ENCODE measurements at places on chromosomes 1 and 21.

GRCh38 chr1:1198423-1199140 lies 7.8 kb downstream of the TNFRSF18 start:
- no peak for DNase-seq

DNA sequence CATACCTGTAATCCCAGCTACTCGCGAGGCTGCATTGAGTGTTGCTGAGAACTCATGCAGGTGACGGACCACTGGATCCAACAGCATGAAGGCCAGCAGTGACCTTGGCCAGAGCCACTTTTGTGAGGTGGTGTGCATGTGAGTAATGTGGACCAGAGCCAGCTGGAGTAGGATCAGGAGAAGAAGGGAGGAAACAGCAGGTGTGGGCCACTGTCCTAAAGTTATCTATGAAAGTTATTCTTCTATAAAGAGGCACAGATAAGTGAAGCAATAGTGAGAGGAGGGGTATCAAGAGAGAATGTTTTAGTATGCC lies 47.8 kb downstream of the TCP10L start:
- no peak for DNase-seq

GRCh38 chr1:243470502-243470901 lies 214.7 kb downstream of the SDCCAG8 start:
- no peak for DNase-seq

DNA sequence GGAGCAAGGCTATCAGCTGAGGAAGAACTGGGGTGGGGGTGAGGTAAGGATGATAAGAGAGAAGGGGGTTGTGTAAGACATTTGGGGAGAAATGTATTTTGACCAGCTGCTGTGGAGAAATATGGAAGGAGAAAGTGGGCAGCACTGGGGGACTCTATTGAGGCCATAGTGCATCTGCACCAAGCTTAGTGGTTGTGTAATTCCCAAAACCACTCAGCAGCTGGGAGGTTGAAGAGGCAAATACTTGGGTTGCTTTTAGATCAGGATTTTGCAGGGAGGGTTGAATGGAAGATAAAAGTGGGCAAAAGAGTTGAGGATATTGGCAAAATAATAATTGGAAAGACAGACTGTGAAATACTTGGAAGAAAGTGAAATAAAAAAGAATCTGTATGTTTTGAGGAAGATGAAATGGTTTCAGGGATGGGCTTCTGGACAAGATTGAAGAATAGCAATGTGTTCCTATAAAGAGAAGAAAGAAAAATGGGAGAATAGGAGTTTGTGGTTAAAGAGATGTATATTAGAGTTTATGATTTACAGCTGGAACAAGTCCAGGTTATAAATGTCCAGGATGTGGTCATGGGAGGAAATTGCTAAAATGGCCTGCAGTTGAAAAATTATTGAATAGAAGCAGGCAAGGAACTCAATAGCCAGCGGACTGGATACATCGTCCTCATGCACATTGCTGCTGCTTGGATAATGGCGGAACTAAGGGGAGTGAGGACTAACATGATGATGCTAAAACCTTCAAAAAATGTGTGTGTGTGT lies 162.7 kb downstream of the DNM3 start:
- DNase-seq, result no peak

DNA sequence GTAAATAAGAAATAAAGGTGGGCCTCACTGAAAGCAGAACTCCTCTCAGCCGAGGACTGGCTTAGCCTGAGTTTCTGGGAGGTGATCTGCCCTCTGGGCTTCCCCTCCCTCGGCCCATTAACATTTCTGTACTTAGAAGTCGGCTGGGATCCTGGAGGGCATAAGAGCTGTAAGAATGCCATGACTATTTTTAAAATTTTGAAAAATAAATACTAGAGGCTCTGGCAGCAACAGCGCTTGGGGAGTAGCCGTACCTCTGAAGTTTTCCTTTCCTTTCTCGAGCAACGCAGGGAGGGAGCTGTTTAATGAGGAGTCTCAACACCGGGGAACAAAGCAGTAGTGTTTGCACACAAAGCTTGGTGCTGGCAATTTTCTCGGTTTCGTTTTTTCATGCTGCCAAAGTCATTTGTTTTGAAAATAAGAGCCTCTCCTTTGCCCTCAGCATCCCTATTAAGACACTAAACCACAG lies 498.7 kb downstream of the SMYD3 start:
- no peak for DNase-seq

- no peak for DNase-seq
These were observed 579.9 kb upstream of the BEND5 start for GRCh38 chr1:49356594-49356993.

DNA sequence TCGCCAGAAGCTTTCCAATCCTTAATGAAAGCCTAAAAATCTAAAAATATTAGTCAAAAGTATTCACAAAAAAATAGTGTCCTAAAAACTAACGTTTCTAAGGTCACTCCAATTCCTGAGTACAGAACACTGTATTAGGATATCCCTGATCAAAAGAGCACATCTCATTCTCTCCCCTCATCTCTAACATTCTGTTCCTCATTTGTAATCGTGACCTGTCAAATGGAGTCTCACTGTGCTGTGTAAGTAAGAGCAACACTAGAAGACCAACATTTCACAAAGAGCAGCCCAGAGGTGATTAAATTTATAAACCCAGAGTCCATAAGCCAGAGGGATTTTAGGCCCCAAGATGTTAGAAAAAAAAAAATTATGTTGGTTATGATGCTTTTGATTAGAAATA lies 26.3 kb downstream of the RGS2 start:
- DNase-seq, result no peak

Measured in LoVo (cell line).